SK-MEL-5 (cell line): ENCODE measurements at places on chromosomes 3 and 15.

DNA sequence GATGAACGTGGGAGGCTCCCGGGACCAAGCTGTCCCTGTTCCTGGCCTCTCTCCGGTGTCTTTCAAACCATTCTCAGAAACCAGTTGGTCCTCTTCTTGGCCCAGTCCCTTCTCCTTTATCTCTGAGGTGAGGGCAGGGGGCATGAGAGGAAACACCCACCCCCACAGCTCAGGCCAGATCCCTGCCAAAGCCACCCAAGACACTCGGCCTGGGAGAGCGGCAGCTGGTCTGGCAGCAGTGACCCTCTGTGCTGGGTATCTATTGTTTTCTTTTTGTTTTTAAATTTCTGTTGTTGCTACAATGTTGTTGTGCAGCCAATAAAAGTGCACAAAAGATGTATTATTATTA lies 27.3 kb downstream of the ACSBG1 start:
- no peak for DNase-seq

DNA sequence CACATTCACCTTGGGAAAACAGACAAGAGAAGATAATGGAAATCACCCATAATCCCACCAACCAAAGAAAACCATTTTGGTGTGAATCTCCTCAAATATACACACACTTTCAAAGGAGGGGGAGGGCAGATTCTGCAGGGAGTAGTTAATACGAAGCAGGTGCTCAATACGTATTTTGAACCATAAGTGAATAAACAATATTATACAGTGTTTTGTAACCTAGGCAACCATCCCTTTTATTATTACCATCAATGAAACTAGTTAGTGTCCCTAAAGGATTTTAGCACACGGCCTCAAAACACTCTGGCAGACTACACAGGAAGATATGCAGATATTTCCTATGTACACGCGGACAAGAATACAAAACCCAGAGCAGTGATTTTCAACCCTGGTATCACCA lies 6.1 kb downstream of the OSBPL10 start:
- DNase-seq = no peak

DNA sequence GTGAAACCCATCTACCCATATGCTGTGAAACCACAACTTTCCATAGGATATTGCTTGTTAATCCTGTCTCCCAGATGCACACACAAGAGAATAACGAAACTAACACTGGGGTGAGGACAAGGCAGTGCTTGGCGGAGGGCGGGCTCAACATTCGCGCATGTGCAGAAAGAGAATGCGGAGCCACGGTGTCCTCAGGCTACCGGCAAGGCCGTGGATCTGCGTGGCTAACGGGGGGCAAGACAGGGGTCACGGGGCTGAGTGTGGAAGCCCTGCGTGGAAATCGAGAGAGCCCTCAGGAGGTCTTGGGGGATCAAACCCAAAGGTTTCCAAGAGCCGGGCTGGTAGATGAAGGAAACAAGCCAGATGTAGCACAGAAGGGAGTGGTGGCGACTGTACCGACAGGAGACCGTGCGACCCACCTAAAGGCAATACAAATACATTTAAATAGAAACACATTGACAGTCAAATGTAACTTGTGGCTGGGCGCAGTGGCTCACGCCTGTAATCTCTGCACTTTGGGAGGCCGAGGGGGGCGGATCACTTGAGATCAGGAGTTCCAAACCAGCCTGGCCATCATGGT lies 48.5 kb upstream of the TRA2B start:
- no peak for DNase-seq

- DNase-seq = no peak
These were observed 113.7 kb downstream of the OXSM start for GRCh38 chr3:25903371-25904129.

DNA sequence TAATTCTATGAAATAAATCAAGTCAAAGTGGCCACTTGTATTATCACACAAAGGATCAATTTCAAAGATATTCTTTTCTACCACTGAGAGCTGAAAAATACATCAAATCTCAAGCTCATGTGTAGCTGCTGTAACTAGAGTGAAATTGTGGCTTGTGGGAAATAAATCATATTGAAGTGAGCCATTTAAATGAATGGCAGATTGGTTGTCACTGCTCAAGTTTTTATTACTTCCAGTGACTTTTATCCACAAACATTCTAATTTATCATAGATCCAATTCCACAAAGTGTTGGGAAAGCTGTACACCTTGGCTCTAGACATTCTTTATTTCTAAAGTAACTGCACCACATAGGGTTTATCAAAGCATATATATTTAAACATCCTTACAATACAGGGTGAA lies 285.4 kb downstream of the CNTN3 start:
- no peak for DNase-seq

- no peak for DNase-seq
These were observed 29.1 kb upstream of the TNIK start for GRCh38 chr3:171489348-171489747.
